Activated T-helper 1 cell treated with Interleukin-2 at 50 U/mL for 16 hours (primary cell): ENCODE measurements at places on chromosomes 7 and 10.

GRCh38 chr10:71887743-71888142 lies 36.7 kb upstream of the PSAP start:
- DNase-seq: no peak

DNA sequence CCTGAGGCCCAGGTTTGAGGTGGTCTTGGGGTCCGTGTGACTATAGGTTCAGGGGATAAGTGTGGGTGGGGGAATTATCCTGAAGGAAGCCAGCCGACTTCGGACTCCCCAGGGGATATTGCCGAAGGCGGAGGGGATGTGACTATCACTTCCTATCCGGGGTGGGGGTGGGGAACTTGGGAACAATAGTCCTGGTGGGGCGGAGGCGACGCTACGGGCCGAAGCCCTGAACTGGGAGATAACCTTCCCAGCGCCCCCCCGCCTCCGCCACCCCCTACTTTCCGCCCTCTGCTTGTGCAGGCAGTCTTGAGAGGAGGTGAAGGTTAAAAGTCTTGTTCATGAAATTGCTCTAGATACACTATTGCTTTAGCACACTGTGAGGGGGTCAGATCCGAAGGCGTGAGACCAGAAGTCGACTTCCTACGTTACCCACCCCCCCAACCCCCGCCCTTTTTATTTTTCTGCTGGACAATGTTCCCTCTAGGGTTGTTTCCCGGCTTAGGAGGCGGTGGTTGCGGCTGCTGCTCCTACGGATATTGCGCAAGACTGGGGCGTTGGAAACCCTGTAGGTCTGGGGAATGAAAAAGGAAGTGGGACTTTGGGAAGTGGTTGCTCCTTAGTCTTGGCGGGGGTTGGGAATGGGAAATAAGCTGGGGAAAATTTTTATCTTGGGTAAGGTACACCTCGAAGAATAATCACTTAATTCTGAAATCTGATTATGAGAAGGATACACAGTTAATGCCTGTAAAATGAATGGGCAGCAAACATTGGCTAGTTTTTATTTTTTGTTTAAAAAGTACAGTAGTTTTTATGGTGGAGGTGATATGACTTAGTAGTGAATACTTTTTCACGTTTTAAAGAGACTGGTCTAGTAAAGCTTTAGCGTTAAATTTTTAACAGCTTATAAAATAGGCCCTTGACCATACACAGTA lies 1.5 kb downstream of the PTPN12 start:
- no peak for DNase-seq

- no peak for DNase-seq
Observed at GRCh38 chr7:73585196-73585595, 6.8 kb upstream of the TBL2 start.

- DNase-seq: no peak
Observed at GRCh38 chr10:81021428-81022129, 483.9 kb downstream of the SH2D4B start.

- no peak for DNase-seq
Observed at GRCh38 chr10:103277713-103278536, 987 bp downstream of the INA start.

DNA sequence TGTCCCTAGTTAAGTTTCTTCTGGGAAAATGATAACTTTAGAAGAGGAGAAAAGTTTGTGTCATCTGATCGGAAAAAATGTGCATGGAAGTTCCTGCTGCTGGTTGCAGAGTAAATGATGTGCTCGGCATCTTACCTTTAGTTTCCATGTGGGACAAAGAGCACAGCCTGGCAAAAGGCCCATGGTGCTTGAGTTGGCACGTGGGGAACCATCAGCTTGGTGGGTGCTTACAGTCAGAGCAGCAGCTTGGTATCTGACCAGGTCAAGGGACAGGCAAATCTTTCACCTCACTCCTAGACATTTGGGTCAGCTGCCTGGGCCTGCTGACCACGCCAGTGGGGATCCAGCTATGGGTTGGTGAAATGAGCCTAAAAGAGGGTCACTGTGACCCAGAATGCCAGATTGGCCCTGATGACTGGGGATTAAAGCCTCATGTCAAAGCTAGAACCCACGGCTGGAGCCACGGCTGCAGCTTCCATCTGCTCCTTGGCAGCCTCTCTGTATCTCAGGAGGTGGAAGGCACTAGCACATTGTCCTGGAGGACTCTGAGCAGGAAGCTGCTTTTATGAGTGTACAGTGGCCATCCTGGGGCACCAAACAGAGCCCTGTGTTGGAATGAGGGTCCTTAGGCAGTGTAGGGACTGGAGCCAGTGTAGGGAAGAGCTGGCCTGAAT lies 24.7 kb downstream of the VWC2 start:
- DNase-seq: no peak

DNA sequence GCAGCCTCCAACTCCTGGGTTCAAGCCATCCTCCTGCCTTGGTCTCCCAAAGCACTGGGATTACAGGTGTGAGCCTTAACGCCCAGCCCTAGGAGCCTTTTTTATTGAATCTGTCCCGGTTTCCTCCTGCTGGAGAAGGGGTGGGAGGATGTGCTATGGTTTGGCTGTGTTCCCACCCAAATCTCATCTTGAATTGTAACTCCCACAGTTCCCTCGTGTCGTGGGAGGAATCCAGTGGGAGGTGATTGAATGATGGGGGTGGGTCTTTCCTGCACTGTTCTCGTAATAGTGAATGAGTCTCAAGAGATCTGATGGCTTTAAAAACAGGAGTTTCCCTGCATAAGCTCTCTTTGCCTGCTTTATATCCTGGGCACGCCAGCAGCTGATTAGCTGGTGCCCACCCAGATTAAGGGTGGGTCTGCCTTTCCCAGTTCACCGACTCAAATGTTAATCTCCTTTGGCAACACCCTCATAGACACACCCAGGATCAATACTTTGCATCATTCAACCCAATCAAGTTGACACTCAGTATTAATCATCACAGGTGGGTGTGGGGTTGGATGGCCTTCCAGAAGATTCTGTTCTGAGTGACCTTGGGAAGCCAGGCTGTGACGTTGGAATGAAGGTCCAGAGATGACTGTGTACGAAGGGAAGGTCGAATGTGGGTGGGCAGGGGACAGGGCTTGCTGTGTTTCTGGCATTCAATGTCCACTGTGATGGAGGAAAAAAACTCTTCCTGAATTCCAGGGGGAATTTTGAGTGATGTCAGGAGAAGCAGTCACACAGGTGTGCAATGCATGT lies 33.8 kb upstream of the CUX1 start:
- DNase-seq: no peak

DNA sequence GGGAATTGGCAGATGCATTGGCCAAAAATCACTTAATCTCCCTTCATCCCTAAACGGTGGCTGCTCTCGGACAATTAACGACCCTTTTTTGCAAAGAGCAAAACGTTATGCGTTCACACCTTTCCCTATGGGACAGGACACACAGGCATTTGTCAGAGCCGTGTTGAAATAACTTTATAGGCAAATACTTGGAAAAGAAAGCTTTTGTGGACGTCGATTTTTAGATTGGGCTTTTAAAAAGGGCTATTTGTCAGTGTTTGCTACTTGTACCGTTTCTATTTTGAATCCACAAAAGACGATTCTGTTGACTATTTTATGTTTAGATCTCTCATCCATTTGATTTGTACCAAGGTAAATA lies 245.6 kb downstream of the SLC25A13 start:
- no peak for DNase-seq

DNA sequence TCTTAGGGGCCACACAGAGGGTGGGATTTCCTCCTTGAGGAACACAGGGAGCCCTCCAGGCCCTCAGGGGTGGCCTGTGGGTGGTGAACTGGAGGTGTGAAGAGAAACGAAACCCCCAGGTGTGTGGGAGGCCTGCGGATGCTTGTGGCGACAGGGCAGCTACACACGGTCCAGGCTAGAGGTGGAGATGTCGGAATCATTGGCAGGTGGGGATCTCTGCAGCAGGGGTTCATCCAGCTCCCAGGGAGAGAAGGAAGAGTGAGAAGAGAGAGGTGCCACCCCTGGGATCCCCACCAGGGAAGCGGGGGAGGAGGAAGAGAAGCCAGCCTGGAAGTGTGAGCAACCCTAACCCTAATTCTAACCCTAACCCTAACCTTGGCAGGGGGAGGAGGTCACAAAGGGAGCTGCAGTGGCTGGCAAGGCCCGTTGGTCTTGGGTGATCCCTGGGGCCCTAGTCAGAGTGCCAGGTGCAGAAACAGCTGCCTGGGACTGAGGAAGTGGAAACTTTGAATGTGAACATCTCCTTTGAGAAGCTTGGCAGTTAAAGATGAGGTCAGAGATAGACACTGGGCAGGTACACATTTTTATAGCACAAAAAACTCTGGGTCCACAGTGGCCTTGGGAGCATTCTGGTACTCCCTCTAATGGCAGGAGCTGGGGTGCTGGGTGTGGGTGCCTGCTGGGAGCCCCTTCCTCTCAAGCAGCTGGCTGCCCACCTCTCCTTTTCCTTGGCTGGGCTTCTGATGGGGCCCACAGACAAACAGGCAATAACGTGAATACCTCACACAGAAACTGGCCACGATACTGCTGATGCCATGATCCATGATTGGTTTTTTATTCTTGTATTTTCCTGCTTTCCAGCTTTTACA lies 6.8 kb upstream of the AEBP1 start:
- no peak for DNase-seq

GRCh38 chr7:135200821-135201331 lies 10.4 kb downstream of the WDR91 start:
- DNase-seq: no peak

- DNase-seq: no peak
Observed at GRCh38 chr7:27166531-27167505, 1.5 kb upstream of the HOXA9 start.

GRCh38 chr10:17432723-17433122 lies 21.7 kb downstream of the ST8SIA6 start:
- DNase-seq: no peak

DNA sequence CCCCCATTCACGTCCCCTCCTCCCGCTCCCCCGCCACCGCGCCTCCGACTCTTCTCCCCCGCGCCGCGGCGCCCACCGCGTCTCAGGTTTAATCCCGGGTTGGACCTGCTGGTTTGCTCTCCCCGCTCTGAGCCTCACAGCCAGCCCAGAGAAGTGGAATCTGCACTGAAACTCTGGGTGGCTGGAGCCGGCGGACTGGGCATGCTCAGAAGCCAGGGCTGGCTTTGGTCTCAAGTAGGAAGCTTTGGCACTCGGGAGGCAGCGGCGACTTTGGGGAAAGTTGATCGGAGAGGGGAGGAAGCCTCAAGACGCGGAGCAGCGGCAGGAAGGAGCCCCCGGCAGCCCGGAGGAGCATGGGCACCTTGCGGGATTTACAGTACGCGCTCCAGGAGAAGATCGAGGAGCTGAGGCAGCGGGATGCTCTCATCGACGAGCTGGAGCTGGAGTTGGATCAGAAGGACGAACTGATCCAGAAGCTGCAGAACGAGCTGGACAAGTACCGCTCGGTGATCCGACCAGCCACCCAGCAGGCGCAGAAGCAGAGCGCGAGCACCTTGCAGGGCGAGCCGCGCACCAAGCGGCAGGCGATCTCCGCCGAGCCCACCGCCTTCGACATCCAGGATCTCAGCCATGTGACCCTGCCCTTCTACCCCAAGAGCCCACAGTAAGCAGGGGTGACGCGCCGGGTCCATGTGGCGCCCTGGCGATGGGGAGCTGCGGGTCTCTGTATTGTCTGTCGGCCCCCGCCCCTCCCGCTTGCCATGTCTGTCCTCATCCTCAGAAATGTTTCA lies at the start of gene PRKG1:
TSS of gene PRKG1 (plus strand) at position 250 of the 791 bp plus-strand sequence.
- no peak for DNase-seq

- DNase-seq: no peak
Observed at GRCh38 chr10:89904755-89905154, 203.4 kb downstream of the KIF20B start.

DNA sequence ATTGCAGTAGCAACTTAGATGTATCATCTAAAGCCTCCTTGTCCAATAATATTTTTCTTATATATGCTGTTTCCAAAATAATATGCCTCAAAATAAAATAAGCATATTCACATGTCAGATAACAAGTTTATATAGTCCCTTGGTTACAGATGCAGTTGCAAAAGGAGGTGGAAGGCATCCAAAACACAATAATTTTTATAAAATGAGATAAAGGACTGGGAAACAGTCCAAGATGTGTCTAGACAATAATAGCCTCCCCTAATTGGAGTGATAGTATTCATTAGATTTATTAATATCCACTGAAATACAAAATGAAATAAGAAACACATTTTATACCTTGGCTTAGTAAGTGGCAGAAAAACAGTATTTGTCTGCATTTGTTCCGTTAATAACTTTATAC lies 30.3 kb downstream of the BCAP29 start:
- DNase-seq: no peak

GRCh38 chr7:128890306-128891109 lies 20.0 kb downstream of the KCP start:
- DNase-seq: no peak

DNA sequence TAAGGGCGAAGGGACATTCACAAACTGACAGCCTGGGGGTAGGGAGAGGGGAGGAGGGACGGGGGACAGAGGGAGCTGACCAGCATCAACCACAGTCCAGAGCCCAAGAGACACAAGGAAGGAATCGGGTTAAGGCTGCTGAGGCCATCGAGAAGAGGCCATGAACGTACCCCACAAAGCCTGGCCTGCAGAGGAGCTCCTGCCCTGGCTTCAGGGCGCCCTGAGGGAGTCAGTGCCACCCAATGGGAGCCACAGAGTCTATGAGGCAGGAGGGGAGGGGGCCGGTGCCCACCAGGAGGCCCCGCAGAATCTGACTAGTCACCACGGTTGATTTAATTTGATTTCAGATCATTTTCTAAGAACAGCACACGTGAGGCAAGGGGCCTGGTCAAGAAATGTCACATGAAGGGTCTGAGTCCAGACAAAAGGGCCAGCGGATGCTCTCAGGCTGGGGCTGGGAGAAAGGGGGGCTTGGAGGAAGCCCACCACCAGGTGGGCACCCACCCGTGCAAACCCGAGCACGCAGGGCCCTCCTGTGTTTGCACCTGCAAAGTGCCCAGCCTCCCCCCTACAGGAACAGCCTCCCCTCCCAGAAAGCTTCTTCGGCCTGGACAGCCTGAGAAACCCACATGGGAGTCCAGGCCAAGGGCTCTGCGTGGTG lies 40.4 kb downstream of the CAMK2B start:
- no peak for DNase-seq

DNA sequence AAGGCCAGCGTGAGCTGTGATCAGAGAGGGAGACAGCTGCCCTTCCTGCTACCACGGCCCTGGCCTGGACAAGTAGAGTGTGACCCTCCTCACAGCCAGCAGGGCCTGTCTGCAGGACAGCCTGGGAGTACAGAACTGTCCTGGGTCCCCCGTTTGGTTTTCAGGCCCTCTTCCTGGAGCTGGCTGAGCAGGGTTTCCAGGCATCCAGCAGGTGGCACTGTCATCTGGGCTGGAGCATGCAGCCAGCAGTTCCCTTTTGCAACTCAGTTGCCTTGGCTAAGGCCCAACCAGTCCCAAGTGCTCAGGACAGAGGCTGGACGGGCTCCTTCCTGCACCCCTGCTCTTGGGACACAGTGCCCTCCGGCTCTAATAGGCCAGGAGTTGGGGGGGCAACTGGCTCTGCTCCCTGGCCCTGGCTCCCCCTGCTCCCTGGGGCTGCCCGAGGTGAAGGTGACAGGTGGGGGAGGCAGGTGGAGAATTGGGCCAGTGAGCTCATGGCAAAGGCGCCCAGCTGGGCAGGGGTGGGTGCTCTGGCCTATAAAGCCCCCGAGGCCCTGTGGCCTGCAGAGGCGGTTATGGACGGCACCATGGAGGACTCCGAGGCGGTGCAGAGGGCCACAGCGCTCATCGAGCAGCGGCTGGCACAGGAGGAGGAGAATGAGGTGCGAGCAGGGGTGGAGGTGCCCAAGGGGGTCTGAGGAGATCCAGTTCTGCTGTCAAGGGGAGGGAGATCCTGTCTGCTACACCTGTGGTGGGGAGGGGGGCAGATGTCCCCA lies at the start of gene ANKRD2:
TSS of gene ANKRD2 (plus strand) at position 566 of the 776 bp plus-strand sequence. CDS start at position 576, 10 bp downstream.
- DNase-seq: peak; percentile 13

GRCh38 chr10:24465891-24466818 lies 257.2 kb downstream of the KIAA1217 start:
- no peak for DNase-seq
